Esophagus squamous epithelium (tissue), 5 donors: ENCODE measurements at places on chromosomes 3 and 15. TPM values are rescaled to one million over a fixed set of nuclear protein-coding genes. Genes with fewer than 3 reads are reported as not detected.

OIP5 gene
- 2.9 TPM for total RNA-seq

C3orf49 gene
- total RNA-seq: not detected

AGTR1 gene
- 4.4 TPM for total RNA-seq

GOLGA8R gene
- total RNA-seq: 1.2 TPM

TPM1 gene
- 197 TPM for total RNA-seq

KNG1 gene
- total RNA-seq: not detected

MOBP gene
- not detected for total RNA-seq

EPHA6 gene
- 2.9 TPM for total RNA-seq

PPP1R14D gene
- not detected for total RNA-seq

SCAANT1 gene
- not detected for total RNA-seq

GOLGA6D gene
- total RNA-seq: not detected

SPSB4 gene
- total RNA-seq: not detected

UROC1 gene
- not detected for total RNA-seq

STARD9 gene
- total RNA-seq: 2.7 TPM

MYL3 gene
- total RNA-seq: not detected

PIK3R4 gene
- total RNA-seq: 22.9 TPM

PLXND1 gene
- total RNA-seq: 66.0 TPM

UACA gene
- 18.3 TPM for total RNA-seq

ZMYND10 gene
- total RNA-seq: not detected

TICRR gene
- 33.7 TPM for total RNA-seq

CFAP92 gene
- 0.40 TPM for total RNA-seq

ACAP2 gene
- total RNA-seq: 46.7 TPM

DZIP1L gene
- total RNA-seq: 1.7 TPM

PLSCR5 gene
- total RNA-seq: not detected

ARHGAP31 gene
- 7.7 TPM for total RNA-seq

TNFSF10 gene
- total RNA-seq: 105 TPM

ILDR1 gene
- total RNA-seq: 3.3 TPM

CHRNA7 gene
- 2.1 TPM for total RNA-seq

TGM5 gene
- total RNA-seq: 36.1 TPM

GOLGA8Q gene
- total RNA-seq: 1.1 TPM

CCR9 gene
- total RNA-seq: not detected

MUSTN1 gene
- 5.7 TPM for total RNA-seq

GOLGA8H gene
- total RNA-seq: not detected

NANOGP8 gene
- 0.95 TPM for total RNA-seq

MAGEL2 gene
- total RNA-seq: 0.06 TPM

KBTBD8 gene
- total RNA-seq: 1.3 TPM

STAB1 gene
- 15.5 TPM for total RNA-seq

FNDC3B gene
- total RNA-seq: 7.7 TPM
